CD4-positive, alpha-beta T cell treated with Interleukin-2 at 100 ng/mL for 4 hours (primary cell): ENCODE measurements at places on chromosomes 12 and 14.

DNA sequence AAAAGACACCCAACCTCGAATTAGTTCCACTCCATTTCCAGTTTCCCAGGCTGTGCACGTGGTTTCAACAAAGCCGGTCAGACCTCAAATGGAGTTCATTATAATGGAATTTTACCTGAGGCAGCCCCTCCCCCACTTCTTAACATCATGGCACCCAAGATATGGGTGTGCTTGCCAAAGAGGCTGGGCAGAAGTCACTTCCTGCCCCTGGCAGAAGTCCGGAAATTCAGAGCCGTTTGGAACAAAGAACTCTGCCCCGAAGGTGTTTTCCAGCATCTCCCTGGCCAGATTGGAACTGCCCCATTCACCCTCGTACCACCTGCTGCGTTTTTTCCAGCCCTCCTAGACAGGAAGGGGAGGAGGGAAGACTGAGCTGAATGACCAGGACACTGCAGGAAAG lies 8.2 kb downstream of the VDR start:
- DNase-seq, result no peak

DNA sequence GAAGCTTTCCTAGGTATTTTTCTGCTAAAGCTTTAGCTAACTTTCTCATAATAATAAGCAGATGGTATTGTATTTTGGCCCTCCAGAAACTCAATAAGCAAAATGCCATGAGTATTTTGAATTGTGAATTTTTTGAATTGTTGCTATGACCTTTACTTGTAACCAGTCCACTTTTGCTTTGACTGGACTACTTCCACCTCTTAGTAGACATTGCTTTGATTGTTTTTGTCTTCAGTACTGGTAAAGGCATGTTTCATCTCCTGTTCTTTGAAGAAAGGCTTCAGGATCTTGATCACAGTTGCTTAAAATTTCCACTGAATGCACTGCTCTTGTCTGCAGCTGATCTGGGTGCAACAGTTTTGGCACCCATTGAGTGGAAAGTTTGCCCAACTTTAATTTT lies 102.3 kb downstream of the TRMT5 start:
- DNase-seq, result no peak

- DNase-seq, result no peak
Measured at GRCh38 chr12:106081606-106082005, 57.1 kb downstream of the NUAK1 start.

DNA sequence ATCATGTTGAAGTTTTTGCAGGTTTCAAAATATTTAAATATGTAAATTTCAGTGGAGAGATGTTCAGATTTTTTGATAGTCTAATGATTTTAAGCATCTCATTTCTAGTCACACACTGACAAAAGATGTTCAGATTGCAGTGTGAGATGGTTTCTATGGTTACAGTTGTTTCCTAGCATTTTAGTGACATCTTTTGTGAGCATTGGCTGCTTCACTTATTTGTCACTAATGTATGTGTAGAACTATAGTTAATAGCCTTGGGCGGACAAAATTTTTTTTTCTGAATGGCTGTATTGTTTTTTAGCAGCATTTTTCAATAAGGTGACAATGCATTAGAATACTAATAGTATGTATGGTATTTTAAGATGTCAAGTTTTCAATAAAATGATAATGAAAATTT lies 315.6 kb upstream of the PRKD1 start:
- DNase-seq, result no peak

- no peak for DNase-seq
Measured at GRCh38 chr14:79949906-79950305, 261.4 kb downstream of the DIO2 start.

DNA sequence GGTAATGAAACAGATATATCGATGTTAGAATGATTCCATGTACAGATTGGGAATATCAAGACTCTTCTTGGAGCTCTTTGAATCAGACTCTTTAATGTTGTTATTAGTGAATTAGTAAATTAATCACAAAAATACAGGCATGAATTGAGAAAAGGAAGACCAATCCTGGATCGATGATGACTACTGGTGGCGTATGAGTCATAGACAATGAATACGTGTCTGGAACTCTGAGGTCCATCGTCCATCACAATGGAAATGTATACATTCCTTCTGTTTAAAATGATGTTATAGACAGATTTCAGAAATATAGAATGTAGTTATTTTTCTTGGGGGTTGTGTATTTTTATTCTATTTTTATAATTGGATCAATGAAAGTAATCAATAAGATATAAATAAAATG lies 80.2 kb upstream of the RTL1 start:
- no peak for DNase-seq

GRCh38 chr12:55683676-55684075 lies 24.0 kb downstream of the ITGA7 start:
- DNase-seq, result no peak

- no peak for DNase-seq
Measured at GRCh38 chr12:12445882-12446181, 89.0 kb downstream of the BORCS5 start.

DNA sequence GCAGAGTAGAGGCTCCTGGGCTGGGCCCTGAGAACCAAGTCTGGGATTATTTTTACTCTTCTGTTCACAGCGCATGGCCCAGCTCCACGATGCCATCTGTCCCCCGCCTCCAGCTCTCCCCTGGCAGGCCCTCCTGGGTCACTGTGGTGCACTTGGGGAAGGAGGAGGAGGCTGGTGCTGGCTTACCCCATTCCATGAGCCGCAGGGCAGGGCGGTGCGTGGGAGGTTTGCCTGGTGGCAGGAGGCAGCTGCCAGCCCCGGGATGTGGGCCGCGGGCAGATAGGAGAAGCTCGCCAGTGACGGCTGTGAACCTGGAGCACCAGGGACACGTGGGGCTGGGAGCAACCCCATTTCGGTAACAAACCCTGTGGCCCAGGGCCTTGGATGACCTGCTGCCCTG lies 23.2 kb downstream of the TEAD4 start:
- DNase-seq, result no peak

DNA sequence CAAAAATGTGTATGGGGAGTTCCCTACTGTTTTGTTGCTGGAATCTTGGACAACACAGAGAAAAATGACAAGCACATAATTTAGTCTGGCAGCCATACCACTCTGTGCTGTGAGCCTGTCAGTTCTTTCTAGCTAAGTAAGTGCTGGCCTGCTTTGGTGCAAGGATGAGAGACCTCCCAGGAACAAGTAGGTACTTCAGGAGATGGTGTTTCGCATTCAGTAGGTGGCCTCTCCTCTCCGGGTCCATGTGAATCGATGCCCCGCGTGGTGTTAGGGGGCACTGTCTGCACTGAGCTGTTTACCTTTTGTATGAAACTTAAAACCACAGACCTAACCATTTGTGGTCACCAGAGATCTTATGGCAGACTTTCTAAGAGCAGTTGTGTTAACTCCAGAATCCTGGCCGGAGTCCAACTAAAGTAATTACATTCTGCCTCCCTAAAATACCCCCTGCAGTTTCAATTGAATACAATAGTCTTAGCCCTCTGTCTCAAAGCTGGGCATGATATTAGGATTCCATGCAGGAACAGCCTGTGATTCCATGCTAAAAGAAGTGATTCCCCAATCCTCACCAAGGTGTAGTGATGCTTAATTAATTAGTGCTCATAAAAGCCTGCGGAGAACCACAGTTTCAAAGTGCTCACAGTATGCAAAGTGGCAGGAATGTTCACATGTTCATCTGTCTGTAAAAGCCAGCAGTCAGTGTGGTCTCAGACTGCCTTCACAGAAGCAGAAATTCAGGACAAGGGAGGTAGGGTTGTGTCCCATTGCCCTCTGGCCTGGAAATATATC lies 64.2 kb downstream of the LLPH start:
- no peak for DNase-seq

GRCh38 chr14:61130512-61131260 lies 149.6 kb downstream of the SLC38A6 start:
- DNase-seq, result no peak

GRCh38 chr12:43094886-43095575 lies 457.0 kb downstream of the ADAMTS20 start:
- no peak for DNase-seq

- no peak for DNase-seq
Measured at GRCh38 chr12:73225941-73226340, 953.8 kb downstream of the TRHDE start.

DNA sequence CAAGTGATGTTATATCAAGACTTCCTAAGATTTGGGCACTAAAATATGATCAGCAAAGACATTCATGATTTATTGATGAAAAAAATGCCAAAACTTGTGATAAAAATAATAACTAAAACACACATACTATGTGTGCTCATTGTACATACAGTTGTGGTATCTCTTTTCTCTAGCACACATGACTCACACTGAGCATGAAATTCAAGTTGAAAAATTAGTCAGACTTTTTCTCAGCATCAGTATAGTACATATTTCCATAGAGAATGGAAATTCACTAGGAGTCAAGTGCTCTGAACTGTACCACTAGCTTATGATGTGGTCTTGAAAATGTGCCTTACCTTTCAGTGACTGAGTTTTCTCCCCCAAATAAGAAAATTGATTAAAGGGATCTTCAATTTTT lies 471.8 kb upstream of the FLRT2 start:
- DNase-seq, result no peak

DNA sequence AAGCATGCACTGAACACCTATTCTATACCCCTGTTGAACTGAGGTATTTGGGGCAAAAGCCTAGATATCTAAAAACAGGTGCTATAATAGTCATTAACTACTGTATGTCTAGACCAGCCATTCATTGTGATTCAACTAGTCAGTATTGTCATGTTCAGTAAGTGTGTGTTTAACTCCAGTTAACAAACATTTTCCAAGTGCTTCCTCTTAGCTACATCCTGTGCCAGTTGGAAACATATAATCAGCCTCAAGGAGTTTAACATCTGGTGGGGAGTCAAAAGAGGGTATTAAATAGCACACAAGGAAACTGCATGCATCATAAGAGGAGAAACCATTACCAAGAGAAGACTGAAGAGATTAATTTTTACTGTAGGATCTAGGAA lies 20.4 kb downstream of the TMTC1 start:
- DNase-seq, result no peak

- no peak for DNase-seq
Measured at GRCh38 chr12:50162230-50162629, 4.9 kb downstream of the CERS5 start.
